ENCODE measurements at places on chromosomes 4 and X.

DNA sequence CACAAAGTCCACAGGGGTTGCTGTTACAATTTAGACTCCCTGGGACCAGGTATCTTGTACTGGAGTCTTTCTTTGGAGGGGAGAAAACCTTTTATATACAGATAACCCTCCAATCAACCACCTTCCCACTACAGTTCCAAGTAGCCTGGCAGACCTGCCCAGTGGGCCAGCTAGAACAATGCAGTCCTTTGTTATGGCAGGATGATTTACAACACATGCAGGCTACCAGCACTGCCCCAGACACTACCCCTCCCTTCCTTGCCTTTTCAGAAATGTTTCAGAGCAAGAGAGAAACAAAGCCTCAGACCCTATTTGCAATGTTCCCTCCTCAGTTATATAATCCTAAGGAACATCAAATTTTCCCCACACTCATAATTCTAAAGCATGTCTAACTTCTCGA is 11.1 kb downstream of the RASL11B start:
- DNase-seq = no peak

- no peak for DNase-seq
Measured at GRCh38 chr4:174156239-174156826, 127.1 kb downstream of the FBXO8 start.

- DNase-seq = no peak
Measured at GRCh38 chrX:3046253-3047240, 5.3 kb downstream of the ARSF start.

GRCh38 chr4:185165605-185166063 is 22.6 kb downstream of the SLC25A4 start:
- no peak for DNase-seq

GRCh38 chr4:163331629-163332376 is 593 bp downstream of the NPY1R start:
- DNase-seq = no peak

DNA sequence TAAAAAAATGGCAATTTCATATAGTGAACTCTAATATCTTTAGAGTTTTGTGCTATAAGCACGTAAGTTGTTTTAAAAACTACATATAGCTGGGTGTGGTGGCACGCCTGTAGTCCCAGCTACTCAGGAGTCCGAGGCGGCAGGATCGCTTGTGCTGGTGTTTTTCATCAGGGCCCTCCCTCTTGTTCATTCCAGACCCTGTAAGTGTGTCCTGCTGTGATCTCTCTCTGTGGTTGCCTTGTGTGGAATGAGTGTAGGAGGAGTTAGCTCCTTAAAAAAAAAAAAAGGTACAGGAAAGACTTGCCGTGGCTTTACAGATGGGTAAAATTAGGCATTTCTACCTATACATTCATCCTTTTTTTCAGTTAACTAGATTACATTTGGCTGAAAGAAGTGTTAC is 35.4 kb downstream of the RBBP7 start:
- DNase-seq = no peak

- DNase-seq = no peak
Measured at GRCh38 chr4:159534655-159535054, 431.8 kb downstream of the RAPGEF2 start.

GRCh38 chr4:68401231-68401630 is 46.0 kb upstream of the TMPRSS11E start:
- DNase-seq = no peak

GRCh38 chr4:83846193-83846830 is 310.4 kb downstream of the GPAT3 start:
- DNase-seq = no peak

DNA sequence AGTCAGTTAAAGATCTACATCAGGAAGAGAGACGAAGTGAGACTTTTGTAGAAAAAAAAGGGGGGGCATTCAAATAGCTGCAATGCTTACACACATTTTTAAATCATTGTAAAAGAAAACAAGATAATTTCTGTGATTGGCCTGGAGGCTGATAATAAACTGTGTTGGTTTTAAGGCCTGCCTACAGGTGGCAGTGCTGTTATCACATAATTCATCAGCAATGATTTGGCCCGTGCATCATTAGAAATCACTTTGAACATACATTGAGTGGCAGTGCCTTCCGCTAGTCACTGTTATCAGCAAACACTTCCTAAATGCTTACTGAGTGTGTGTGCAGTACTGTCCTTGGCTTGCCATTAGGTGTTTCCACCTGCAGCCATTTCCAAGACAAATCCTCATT is 831.9 kb downstream of the TRIML1 start:
- DNase-seq = no peak

GRCh38 chr4:122619611-122620010 is 1.3 kb downstream of the IL21 start:
- no peak for DNase-seq

DNA sequence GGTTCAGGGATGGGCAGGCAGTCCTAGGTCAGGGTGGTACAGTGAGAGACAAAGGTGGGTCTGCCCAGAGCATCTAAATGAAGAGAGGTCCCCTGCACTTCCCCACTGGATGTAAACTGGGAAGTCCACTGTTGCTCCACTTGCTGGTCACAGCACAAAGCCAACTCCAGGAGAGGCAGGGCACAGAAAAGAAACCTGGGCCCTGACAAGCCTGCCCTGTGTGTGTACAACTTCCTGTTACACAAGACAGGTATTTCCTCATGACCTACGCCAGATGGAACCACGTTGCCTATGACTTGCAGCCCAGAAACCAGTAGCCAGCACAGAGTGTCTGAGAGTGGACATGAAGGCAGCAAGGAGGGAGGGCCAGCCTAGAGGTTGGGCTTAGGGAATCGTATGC is 161.8 kb downstream of the SH3KBP1 start:
- no peak for DNase-seq

DNA sequence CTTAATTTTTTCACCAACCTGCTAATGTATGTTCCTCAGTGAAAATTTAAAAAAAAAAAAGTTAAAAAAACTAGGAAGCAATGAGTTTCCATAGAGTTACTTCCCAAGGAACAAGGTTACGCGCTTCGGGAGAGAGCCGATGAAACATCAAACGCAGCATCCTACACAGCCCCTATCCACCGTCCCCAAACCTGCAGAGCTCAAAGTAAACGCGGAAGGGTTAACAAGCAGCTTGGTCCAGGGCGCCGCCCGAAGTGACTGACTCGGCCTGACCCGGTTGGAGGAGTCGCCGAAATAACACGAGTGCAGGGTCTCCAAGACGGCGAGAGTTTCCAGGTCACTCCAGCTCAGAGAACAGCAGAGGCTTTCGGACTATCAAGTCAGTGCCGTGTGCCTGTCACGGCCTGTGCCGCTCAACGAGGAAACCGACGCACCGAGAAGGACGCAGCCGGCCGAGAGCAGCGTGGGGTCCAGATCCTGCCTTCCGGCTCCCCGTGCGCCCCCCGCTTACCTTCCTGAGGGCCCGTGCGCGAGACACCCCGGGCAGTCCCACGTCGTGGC is 512 bp downstream of the NOP14 start:
- DNase-seq = no peak

GRCh38 chrX:120311727-120312063 is 434 bp upstream of the TMEM255A start:
- DNase-seq = no peak

DNA sequence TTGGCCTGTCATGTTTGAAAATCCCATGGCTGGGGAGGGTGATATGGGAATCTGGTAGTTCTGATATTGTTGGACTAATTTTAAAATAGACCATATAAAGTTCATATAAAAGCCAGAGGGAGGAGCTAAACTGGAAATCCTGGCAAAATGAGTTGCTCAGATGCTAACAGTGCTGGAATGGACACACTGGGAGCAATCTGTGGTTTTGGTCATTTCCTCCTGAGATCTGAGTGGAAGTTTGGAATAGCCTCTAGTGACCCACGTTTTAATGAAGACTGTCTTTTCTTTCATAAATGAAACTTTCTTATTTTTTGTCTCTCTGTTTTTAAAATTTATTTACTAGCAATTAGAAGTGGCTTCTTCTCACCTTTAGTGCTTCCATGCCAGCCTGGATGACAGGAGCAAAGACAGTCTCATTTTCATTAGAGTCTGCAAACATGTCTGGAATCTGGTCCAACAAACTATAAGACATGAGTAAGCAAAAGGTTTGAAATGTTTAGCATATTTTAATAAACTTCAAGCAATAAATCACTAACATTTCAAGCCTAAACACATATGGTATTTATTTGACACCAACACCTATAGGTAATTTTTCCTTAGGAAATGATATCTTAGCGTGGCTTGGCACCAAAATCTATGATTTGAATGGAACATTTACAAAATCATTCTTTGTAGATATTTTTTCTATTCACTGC is 66.6 kb downstream of the METTL14 start:
- DNase-seq = no peak

DNA sequence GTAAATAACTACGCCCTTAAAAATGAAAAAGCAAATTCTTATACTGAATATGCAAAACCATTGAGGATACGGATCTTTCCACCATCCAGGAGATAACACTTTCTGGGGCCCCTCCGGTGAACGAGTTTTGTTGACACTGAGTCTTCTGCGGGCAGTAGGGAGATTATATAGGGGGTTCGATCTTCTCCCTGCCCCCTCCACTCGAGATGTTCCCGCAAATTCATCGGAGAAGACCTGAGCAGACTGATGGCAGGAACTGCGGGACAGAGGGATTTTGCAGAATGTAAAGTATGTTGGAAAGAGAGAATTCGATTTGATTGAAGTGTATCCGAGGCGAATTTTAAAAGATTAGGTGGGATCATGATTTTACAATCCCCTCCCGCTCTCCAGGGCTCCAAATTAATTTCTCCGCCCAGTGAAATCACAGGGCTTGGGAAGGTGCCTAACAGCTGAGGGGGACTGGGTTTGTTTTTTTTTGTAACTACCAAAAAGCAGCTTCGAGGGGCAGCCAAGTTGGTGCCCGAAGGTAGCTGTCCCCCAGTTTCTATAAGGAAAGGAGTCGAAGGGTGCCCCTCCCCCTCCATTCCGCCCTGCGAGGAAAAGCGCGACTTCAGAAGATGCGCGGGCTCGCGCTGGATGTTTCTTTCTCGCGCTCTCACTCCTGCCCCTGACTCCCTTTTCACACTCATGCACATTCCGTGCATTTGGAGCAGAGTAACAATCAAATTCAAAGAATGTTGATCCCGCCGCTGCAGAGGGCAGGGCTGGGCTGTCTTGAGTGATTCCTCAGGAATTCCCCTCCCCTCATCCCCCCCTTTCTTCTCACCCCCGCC is 1.2 kb downstream of the TMEM255A start:
- DNase-seq = no peak

- no peak for DNase-seq
Measured at GRCh38 chr4:1492651-1493539, 86.7 kb upstream of the NKX1-1 start.

- DNase-seq = no peak
Measured at GRCh38 chrX:124033821-124034220, 72.3 kb downstream of the STAG2 start.

DNA sequence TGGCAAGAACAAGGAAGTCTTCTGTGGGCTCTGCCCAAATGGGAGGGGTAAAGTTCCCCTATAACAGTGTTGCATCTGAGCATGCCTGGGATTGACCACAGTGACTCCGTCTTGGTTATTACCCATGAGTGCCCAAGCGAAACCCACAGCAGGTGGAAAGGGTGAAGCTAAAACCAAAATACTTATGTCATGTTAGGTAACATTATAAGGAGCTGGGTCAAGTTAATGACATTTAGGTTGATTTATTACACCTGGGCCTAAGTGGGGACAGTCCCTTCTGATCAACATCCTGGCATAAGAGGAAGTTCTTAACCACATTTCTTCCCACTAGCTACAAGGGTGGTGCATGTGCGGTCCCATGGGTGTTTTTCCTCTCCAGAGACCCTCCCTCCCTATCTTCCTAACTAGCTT is 1.3 kb upstream of the ZNF732 start:
- DNase-seq = no peak

DNA sequence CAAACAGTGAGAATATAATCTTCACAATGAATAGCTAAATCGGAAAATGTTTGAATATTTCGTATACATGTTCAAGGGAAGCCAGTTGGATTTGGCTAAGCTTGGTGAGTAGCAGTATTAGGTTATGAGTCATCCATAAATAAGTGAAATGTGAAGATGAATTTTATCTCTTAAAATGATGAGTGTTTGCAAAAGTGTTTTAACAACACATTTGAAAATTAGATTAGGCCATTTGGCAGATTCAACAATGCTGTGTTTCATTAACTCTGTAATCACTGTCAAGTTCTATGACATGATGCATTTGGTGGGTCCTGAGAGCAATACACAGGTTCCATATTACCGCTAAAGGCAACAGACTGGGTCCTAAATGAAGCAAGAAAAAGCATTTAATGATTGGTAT is 301.9 kb upstream of the PRPS2 start:
- no peak for DNase-seq

DNA sequence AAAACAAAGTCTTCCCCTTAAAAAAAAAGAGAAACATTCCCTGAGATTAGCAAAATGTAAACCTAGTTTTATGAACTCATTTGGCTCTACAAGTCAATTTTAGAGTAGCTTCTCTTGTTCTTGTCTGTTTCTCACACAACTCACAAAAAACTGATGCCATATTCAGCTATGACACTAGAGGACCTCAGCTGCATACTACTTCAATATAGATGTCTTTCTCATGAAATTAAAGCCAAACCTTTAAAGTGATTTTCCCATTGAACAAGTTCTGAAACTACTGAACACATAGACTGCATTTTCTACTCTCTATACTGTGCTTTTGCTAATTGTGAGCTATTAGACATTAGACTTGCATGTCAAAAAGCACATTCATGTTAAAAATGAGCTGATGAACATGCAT is 49.8 kb downstream of the TBCK start:
- DNase-seq = no peak

GRCh38 chrX:150936556-150936955 is 38.1 kb upstream of the CD99L2 start:
- no peak for DNase-seq

DNA sequence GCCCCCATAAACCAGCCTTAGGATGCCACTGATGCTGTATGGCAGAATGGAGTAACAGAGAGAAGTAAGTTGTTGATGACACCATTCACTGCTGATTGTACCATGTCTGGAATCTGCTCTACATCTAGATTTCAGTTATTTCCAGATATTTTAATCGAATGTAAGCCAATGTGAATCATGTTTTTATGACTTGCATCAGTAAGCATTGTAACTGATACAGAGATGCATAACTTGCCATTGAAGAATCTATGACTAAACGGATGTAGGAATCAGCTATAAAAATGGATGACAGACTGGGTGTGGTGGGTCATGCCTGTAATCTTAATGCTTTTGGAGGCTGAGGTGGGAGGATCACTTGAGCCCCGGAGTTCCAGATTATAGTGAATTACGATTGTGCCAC is 161.0 kb upstream of the GATB start:
- no peak for DNase-seq

DNA sequence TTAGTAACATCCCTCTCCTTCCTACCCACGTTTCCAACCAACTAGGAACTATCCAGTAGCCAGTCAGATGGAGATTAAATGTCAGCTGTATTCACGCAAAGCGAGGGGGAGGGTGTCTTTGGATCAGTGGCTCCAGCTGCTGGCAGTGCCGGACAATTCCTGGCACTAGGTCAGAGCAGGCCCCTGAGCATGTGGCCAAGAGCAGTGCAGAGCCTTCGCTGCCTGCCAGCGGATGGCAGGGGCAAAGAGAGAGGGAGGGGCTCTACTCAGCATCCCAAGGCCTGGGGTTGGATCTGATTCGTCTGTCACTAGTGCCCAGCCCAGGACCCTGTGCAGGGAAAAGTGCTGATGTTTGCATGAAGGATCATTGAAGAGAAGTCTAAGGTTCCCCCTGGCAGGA is 28.7 kb upstream of the JAKMIP1 start:
- DNase-seq = no peak

Measured in stimulated activated CD8-positive, alpha-beta memory T cell treated with anti-CD3 and anti-CD28 coated beads, Interleukin-15, amount 100 ng/mL, for 4 hours (primary cell).